ENCODE measurements at places on chromosomes 3 and 15.
A peak's percentile ranks its signal among the peaks of the same experiment; 100 is the strongest.

DNA sequence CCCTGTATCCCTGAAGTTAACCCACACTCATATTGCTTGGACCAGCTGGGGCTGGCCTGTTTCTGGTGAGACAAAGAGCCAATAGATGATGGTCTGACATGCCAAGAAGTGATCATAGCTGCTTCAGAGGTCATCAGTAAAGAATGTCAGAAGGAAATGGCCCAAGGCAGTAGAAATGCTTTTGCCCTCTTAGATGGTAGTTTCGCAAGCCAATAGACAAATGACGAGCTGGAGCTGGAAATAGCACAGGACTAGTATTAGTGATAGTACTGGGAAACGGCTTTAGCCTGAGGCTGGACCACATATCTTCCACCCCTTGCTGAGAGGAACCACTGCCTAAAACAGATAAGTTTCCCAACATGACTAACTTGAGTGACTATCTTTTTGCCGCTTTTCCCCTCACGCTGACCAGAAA is 176.1 kb upstream of the THBS1 start:
- no peak for DNase-seq

DNA sequence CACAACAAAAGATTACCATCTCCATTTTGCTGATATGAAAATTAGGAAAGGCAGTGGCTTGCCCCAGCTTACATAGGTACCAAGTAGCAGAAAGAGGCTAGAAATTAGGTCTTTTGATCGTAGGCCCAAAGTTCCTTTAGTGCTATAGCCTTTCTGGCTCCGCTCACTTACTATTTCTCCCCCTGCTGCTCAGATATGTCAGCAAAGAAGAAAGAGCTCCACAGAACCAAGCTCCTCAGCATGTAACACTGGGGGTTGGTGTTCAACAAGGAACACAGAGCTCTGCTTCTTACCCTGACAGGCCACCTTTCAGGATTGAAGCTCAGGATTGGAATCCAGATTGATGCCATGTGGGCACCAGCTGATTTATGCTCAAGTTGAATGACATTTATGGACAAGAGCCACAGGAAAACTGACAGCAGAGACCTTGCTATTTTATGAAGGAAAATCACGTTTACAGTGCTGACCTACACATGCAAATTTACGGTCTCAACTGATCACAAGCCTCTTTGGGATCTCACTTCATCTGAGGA is 6.1 kb upstream of the IL12A start:
- no peak for DNase-seq

DNA sequence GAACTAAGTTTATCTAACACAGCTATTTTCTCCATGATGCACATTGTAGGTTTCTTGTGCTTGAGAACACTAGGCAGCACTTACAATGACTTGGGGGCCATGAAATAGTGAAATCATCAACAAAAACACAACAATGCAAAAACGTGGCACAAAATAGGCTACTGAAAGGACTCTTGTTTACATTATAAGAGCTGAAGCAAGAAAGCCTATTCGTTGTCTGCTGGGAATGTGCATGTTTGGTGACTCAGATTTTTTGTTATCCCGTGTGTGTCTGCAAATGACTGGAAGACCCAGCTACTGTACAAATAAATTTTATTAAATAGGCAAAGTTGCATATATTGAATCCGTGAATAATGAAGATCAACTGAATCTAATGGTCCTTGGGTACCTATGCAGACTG is 85.0 kb downstream of the TCF12 start:
- DNase-seq: no peak

GRCh38 chr15:85777250-85778106 is 17.2 kb downstream of the KLHL25 start:
- DNase-seq: no peak

DNA sequence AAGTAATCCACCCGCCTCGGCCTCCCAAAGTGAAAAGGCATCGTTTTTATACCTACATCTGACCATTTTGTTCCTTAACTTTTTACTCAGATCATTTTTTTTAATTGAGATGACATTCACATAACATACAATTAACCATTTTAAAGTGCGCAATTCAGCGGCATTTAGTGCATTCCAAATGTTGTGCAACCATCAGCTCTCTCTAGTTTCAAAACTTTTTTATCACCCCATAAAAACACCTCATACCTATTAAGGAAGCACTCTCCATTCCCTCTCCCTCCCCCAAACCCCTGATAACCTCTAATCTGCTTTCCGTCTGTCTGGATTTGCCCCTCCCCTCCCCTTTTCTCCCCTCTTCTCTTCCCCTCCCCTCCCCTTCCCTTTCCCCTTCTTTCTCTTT is 310.1 kb downstream of the UACA start:
- DNase-seq: no peak

DNA sequence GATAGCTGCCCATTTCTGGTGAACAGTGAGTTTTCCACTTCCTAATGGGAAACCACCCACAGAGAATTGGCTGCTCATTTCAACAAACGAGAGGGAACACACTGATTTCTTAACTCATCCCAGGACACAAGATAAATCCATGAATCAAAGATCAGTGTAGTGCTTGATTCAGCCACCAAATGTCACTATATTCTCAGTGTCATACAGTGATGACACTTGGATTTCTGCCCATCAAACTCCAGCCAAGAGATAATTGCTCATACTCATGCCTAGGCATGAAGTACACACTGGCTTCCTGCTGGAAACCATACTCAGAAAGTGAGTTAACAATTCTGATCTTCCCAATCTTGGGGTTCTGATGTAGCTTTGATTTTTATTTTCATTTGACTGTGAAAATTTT is 35.4 kb upstream of the GRM7 start:
- no peak for DNase-seq

DNA sequence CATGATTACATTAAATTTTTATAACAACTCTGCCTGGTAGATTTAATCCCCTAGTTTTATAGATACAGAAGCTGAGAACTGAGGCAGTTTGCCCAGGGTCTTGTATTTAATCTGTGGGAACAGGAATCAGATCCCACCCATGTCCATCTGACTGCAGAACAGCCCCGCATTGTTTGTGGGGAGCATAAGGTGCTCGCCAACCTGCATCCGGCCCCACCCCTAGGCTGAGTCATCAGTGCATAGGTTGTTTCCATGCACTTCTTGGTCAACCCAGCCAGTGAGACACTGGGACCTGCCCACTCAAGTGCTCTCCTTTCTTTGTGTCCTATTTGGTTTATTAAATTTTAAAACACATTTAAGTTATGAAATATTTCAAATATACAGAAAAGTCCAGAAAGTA is 266.2 kb downstream of the OPA1 start:
- no peak for DNase-seq

- DNase-seq: peak; percentile 58
Measured at GRCh38 chr15:99213187-99213811, 36.1 kb downstream of the TTC23 start.

DNA sequence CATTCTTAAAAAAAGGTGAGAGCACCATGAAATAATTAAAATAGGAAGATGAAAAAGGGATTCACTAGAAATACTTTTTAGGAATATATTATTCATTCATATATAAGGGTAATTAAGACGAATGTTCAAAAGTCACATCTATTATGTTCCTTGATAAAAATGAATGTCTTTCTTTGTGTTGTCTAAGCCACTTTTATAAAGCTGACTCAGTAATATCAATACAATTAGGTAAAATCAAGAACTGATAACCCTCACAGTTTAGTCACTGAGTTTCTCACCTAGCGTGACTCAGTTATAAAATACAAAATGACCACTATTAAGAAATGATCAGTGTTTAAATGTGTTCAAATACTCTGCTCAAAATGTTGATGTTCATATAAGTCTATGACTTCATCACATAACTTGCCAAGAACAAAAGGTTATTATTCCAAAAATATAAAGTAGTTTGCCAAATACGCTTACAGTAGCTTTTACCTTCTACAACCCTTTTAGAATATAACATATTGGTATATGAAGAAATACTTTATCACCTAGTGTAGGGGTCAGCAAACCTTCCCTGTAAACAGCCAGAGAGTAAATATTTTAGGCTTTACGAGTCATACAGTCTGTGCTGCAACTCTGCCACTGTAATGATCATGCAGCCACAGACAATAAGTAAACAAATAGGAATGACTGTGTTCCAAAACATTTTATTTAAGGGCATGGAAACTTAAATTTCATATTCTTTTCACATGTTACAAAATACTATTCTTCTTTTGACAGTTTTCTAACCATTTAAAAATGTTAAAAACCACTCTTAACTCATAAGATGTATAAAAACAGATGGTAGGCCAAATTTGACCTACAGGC is 369.8 kb downstream of the TBC1D5 start:
- DNase-seq: no peak

DNA sequence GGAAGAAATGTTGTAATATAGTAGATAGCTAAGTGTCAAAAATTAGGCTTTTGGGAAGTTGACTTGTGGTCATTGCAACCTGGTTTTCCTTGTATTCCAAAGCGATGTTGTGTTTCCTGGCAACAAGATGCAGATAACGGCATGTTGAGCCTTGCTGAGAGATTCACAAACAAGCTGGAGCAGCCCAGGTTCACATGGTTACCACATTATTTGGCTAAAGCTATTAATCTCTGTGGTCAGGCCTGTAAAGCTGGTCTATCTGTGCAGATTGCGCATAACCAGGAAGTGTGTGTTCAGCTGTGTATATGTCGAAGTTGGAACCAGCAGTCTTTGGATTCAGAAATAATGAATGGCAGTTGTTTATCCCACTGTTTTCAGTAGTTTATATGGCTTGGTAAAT is 6.6 kb downstream of the TIPARP start:
- DNase-seq: no peak

GRCh38 chr3:43855674-43856299 is 165.0 kb downstream of the ABHD5 start:
- DNase-seq: peak; percentile 41

- DNase-seq: no peak
Measured at GRCh38 chr15:40239693-40240618, 1.1 kb downstream of the PAK6 start.

DNA sequence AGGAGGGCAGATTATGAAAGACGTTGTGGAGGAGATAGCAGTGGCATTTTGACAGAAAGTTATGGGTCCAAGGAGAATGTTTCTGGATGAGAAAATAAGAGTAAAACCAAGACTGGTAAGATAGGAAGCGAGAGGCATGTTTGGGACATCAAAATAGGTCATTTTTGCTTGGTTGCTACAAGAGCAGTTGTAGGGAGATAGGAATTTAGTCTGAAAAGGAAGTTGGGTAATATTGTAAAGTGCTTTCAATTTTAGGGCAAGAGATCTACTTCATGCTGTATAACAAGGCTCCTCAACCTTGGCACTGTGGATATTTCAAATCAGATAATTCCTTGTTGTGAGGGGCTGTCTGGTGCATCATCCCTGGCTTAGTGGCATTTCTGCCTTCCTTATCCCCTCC is 118.0 kb upstream of the DPH6 start:
- DNase-seq: no peak

GRCh38 chr15:51025454-51025846 is 69.3 kb downstream of the TNFAIP8L3 start:
- no peak for DNase-seq

DNA sequence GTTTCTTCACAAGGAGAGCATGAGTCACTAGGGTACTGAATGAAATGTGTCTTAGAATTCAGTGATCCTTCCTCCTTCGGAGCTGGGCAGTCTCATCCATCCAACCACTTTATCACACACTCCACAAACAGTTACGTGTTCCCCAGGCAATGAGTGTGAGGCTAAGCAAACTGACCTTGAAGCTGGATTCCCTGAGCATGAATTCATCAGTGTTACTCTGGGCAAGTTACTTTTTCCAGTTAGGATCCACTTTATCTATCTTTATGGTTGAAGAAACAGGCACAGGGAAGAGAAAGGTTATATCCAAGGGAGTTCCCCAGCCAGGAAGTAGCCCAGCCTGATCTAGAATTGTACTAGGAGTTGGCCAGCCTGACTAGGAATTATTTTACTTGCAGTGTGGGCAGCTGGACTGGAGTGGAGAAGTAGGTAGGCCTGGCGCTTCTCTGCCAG is 17.1 kb upstream of the GCNT3 start:
- no peak for DNase-seq

DNA sequence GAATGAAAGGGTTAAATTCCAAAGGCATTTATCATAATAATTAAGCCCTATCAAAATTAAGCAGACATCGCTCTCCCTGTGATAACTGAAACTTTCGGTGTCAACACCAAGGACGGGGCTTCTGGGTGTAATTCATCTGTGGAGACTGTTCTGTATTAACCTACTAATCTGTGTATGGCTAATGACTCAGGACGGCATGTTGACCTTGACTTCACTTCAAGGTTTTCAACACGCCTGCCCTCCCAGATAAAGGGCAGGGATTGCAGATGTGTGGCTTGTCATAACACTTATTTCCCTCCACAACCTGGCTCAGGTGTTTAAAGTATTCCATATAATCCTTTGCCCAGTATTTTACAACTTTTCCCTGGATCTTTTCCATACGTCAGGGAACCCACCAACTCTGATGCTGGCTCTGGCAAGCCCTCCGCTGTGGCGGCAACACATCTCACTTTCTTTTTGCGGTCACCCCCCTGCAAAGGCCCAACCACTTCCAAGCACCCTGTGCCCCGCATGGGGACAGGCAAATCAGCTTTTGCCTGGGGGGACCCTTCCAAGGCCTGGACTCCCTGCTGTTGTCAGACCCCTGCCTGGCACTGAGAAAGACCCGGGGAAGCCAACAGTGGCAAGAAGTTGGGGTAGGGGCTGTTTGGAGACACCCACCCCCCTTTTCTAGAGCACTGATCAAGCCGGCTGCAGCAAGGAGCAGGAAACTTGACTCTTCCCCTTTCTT is 93.2 kb upstream of the MEF2A start:
- no peak for DNase-seq

DNA sequence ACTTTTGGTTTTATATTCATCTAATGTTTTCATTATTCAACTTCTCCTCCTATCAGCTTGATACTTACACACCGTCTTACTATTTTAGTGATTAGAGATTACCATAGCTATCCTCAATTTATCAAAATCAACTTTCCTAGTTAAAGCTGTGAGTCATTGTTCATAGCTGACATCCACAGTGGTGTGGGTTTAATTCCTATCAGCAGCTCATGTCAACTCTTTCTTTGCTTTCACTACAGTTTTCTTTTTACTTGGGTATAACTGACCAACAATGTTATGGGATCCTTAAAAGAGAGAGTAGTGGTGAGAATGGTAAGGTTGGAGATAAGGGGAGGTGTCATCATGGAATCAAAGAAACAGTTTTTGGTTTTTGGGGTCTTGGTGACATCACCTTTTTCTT is 112.7 kb downstream of the NFKBIZ start:
- no peak for DNase-seq

- DNase-seq: no peak
Measured at GRCh38 chr15:79053894-79054293, 36.7 kb downstream of the RASGRF1 start.

DNA sequence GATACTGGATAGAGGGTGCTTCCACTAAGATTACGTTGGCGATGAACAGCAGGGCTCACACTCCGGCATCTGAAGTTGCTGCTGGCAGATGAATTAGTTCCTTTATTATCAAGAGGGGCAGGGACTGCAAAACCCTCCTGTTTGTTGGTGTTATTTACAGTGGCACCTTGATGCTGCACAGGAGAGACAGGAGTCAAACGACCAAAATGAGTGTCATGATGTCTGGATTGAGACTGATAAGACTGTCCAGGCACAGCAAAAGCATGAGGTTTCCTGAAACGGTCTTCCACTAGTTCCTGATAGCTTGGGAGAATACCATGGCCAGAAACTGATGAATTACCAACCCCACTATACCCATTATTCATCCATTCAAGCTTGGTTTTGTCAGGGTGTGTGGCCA is 100.8 kb upstream of the NEDD4 start:
- DNase-seq: no peak

All from SK-N-DZ (cell line).